RPMI8226 (cell line): ENCODE measurements at places on chromosomes 16 and 17.

DNA sequence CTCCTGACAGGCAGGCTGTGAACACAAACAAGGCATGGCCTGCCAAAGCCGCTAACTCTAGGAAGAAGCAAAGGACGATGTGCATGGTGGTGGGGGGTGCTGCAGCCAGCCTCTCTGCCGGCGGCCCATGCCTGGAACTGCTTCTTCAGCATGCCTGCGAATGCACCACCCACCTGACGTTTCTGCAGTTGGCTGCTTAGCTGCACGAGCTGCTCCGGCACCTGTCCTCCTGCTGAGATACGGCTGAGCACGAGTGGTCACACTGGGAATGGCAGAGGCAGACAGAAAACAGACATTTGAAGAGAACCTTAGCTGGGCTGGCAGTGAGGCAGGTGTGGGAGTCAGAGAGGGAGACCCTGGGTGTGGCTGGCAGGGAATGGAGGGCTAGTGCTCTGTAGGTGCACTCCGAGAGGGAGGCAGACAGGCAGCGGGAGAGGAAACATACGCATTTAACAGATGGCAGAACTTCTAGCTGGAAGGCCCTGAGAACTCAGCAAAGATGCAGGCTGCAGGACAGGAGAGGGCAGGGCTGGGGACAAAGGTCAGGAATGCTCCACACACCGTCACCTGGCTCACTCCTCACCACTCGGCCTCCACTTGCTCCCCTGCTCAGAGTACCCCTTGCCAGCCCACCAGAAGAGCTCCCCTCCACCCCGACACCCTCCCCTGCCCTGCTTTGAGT, 5.2 kb downstream of the FLCN start:
- DNase-seq = no peak

GRCh38 chr17:5745111-5745813, 161.0 kb upstream of the NLRP1 start:
- DNase-seq = no peak

DNA sequence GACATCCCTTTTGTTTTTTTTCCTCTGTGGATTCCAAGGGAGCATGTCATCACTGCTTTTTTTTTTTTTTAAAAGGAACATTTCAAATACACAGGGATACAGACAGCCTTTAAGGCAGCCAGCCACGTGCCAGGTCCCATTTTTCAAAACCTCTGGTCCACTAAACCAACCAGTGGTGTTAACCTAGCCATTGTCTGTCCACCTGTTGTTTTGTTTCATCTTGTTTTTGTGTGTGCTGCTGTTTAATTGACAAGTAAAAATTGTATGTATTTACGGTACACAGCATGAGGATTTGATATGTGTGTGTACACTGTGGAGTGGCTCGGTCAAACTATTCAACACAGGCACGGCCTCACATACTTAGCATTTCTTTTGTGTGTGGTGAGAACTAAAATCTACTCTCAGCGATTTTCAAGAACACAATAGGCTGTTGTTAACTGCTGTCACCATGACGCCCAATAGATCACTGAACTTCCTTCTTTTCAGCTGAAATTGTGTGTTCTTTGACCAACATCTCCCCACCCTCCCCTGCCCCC, 19.2 kb downstream of the TMEM114 start:
- peak; percentile 55 for DNase-seq

DNA sequence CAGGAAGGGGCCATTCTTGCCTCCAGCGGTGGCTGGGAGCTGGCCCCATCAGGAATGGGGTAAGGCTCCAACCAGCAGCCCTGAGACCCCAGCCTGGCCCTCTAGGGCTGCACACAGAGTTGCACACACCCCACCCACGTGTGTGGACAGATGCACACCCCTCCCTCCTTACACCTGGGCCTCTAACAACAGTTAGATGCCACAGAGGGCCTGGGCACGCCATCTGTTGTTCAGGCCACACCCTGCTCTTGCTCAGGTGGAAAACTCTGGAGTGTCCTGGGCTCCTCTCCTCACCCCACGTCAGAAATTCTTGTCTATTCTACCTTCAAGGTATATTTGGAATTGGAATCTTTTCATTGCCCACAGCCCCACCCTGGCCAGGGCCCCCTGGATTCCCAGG, 13.3 kb upstream of the RAI1 start:
- peak; percentile 62 for DNase-seq

- DNase-seq = no peak
These were observed 96.8 kb downstream of the OMG start for GRCh38 chr17:31200287-31200686.

GRCh38 chr16:83779886-83780285, 27.9 kb upstream of the HSBP1 start:
- no peak for DNase-seq

DNA sequence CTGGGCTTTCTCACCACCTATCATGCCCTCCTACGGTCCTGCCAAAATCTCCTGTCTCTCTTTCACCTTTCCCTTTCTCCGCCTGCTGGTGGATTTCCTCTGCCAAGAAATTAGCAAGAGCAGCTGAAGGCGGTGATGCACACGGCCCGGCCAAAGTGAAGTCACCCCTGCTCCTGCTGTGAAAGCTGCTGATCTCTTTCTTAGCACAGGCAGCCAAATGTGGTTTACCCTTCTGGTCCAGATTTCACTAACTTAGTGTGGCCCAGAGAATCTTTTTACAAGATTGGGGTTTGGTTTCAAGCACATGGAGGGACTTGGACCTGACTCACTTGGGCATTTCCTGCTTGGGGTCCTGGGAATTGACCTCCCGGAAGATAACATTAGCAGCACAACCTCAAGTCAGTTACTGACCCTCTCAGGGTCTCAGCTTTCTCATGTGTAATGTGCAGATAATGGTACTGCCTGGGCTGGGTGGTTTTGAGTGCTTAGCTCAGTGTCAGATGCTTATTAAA, 155.7 kb downstream of the SOCS1 start:
- no peak for DNase-seq

GRCh38 chr17:13940858-13941665, 128.2 kb upstream of the COX10 start:
- DNase-seq = peak; percentile 3

GRCh38 chr16:28003923-28004322, 59.6 kb downstream of the GSG1L start:
- no peak for DNase-seq

DNA sequence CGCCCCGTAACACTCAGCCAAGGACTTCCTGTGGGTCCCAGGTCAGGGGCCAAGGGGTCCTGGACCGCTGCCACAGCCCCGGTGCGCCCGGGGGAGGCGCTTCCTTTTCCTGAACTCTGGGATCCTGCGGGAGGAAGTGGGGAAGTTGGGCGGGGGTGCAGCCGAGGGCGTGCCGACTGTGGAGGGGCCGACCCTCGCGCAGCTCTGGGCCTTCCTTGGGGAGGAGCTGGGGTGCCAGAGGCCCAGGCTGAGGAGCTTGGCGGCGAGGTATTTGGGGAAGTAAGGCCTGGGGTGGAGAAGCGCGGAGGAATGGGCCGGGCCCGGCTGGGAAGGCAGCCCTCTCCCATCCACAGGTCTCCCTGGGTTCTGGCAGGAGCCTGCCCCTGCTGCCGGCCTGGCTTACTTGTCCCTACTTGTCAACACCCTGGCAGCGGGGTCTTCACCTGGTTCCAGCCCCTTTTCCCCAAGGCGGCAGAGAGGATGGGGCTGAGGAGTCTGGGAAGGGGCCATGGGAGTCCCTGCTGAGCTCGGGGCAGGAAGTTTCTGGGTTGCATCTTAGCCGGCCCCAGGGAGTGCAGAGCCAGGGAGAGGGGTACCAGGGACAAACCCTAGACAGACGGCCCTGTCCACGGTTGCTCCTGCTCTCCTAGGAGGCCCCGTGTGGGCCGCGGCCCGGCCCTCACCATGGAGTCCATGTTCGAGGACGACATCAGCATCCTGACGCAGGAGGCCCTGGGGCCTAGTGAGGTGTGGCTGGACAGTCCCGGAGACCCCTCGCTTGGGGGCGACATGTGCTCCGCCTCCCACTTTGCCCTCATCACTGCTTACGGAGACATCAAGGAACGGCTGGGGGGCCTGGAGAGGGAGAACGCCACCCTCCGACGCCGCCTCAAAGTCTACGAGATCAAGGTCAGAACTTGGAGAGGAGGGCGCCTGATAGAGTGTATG, 1.7 kb downstream of the TBKBP1 start:
- DNase-seq = no peak
